ENCODE measurements at places on chromosomes 5 and 9.

DNA sequence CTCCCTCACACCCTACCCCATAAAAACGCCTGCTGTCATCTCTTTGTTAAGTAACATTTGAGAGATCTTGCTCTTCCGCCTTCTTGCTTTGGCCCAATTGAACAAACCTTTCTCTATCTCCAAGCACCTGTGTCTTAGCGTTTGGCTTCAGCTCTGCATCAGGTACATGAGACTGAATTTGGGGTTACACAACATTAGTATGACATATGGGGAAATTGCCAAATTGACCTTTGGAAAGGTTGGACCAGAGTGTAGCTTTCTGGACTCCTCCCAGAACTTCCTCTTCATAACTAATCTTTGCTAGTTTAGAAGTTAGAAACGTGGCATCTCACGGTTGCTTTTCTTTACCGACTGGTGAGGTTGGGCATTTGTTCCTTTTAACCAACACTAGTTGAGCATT is 3.5 kb upstream of the EXOSC3 start:
- no peak for DNase-seq

DNA sequence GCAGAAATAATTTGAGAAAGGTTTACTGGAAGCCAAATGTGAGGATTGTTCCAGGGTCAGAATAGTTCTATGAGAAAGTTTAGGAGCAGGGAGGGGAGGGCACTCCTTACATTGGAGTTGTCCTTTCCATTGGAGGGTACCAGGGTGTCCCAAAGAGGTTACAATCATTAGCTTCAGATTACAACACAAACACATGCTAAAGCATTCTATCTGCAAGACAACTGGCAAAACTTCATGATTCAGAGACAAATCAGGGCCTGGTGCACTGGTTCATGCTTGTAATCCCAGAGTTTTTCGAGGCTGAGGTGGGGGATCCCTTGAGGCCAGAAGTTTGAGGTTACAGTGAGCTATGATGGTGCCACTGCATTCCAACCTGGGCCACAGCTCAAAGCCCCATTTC is 51.8 kb downstream of the NSUN2 start:
- DNase-seq = no peak

- DNase-seq = no peak
These were observed 171.5 kb upstream of the IER5L start for GRCh38 chr9:129349665-129349947.

GRCh38 chr5:78527054-78527859 is 121.3 kb downstream of the LHFPL2 start:
- DNase-seq = no peak

- no peak for DNase-seq
These were observed 188.7 kb downstream of the FBXL17 start for GRCh38 chr5:108193021-108193795.
